ENCODE measurements at places on chromosomes 16 and 17. TPM values are rescaled to one million over a fixed set of nuclear protein-coding genes. Genes with fewer than 3 reads are reported as not detected.

GRCh38 chr17:27764589-27764988, 35.7 kb downstream of the NOS2 start:
- H3K36me3 ChIP-seq, result no peaks in the 10 kb centered on the region
- H3K4me3 ChIP-seq, result no peak overlapping the region
- H3K4me1 ChIP-seq, result no peaks in the 10 kb centered on the region
- DNase-seq, result no peak

- H3K4me1 ChIP-seq, result no peaks in the 10 kb centered on the region
- H3K36me3 ChIP-seq, result no peaks in the 10 kb centered on the region
- no peak overlapping the region for H3K4me3 ChIP-seq
- H3K27ac ChIP-seq, result no peak overlapping the region
- DNase-seq, result no peak
These were observed 2180.1 kb downstream of the TP53TG3F start for GRCh38 chr16:35639233-35640205.

GRCh38 chr16:51497541-51498211, 346.6 kb upstream of the SALL1 start:
- DNase-seq, result no peak
- no peaks in the 10 kb centered on the region for H3K36me3 ChIP-seq
- no peak overlapping the region for H3K4me3 ChIP-seq
- H3K4me1 ChIP-seq, result no peaks in the 10 kb centered on the region

DNA sequence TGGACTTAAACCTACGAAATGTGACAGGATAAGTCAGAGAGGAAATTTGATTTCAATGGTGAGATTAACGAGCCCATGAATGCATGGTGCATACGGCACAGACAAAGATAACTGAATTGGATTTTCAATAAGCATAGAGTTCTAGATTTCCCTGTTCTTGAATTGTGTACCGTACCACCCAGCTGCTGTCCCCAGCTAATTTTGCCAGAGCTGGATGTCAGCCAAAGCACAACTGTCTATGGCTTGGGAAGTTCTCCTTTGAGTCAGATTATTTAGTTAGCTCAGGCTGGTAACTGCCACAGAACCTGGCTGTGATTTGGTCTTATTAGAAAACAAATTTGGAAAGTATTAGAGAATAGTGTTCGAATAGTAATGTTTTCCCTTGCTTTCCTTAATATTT, 143.1 kb downstream of the CDH13 start:
- H3K4me3 ChIP-seq, result no peak overlapping the region
- H3K27me3 ChIP-seq, result no peaks in the 10 kb centered on the region
- no peak overlapping the region for H3K27ac ChIP-seq
- no peaks in the 10 kb centered on the region for H3K36me3 ChIP-seq
- no peak for DNase-seq
- H3K4me1 ChIP-seq, result no peaks in the 10 kb centered on the region

The HOXB2 gene
- total RNA-seq, result 2.7 TPM

DNA sequence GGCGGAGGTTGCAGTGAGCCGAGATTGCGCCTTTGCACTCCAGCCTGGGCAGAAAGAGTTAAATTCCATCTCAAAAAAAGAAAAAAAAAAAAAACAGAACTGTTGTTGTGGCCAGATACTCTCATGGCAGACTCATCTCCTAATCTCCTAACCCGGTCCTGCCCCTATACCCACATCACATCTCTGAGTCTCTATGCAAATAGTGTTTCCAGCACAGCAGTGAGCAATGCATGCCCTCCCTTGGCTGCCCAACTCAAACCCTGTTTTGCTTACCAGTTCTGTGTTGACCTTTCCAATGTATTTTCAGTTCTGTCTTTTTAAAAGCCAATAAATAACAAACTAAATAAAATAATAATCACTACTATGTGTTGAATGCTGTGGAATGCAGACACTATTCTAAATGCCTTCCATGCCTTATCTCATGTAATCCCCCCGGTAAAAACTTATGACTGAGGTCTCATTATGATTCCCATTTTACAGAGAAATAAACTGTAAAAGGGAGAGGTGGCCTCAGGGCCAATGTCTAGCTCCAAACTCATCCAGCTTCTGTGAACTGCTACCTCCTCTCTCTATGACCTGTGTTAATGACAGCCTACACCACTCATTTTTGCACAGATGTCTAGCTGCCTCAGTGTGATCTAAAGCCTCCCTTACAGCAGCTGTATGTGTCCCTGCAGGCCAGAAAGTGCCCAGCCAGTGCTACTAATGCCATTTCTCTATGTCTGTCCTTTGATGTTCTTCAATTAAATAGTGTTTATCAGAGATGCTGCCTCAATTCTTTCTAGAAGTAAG, 289.8 kb downstream of the HS3ST3B1 start:
- H3K4me3 ChIP-seq, result no peak overlapping the region
- no peaks in the 10 kb centered on the region for H3K36me3 ChIP-seq
- no peaks in the 10 kb centered on the region for H3K4me1 ChIP-seq
- no peak for DNase-seq
- no peak overlapping the region for H3K27ac ChIP-seq
- H3K27me3 ChIP-seq, result peaks cover 7% of the 10 kb centered on the region

DNA sequence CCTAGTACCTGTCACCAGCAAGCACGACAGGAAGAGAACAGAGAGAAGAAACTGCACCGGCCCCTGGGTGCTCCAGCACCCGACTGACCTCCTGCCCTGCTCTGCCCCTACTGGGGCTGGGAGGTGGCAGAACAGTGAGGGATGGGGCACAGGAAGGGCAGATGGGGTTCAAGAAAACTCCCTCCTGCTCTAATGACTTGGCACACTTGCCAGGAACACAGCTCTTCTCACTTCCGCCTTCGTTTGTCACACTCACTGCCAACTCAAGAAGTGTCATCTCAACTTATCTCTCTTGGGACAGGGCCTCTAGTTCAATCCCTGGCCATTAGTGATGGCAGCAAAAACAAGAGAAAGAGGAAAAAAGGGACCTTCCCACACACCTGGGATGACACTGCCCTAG, 42.7 kb upstream of the ICAM2 start:
- no peak for DNase-seq
- H3K4me3 ChIP-seq, result no peak overlapping the region
- H3K36me3 ChIP-seq, result peaks cover 12% of the 10 kb centered on the region
- no peak overlapping the region for H3K27ac ChIP-seq
- no peaks in the 10 kb centered on the region for H3K27me3 ChIP-seq

- H3K27me3 ChIP-seq, result no peaks in the 10 kb centered on the region
- H3K27ac ChIP-seq, result no peak overlapping the region
- peaks cover 64% of the 10 kb centered on the region for H3K36me3 ChIP-seq
- no peak overlapping the region for H3K4me3 ChIP-seq
These were observed 4.4 kb downstream of the GPS1 start for GRCh38 chr17:82055965-82056728.

DNA sequence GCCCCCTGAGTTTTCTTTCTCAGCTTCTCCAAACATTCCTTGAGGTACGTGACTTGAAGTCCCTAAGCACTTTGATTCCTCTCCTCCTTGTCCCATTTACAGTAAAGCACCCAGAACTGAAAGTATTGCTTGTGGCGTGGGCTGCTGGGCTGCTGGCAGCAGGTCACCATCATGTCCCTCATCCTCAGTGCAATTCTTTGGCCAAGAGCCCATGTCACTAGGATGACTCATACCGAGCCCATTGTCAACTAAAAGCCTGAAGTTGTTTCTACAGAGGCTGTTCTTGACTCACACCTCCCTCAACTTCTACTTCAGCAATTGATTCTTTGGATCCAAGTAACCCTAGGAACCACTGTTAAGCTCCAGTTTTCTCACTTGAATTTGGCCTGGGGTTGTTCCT, 54.3 kb downstream of the KPNA2 start:
- no peak overlapping the region for H3K4me3 ChIP-seq
- H3K27me3 ChIP-seq, result no peaks in the 10 kb centered on the region
- DNase-seq, result peak; percentile 24
- H3K36me3 ChIP-seq, result no peaks in the 10 kb centered on the region
- H3K4me1 ChIP-seq, result no peaks in the 10 kb centered on the region
- H3K27ac ChIP-seq, result no peak overlapping the region

GRCh38 chr17:56903560-56903959, 10.3 kb downstream of the TRIM25 start:
- H3K36me3 ChIP-seq, result peaks cover 66% of the 10 kb centered on the region
- no peak overlapping the region for H3K27ac ChIP-seq
- no peak overlapping the region for H3K4me3 ChIP-seq
- peaks cover 5% of the 10 kb centered on the region for H3K4me1 ChIP-seq
- no peaks in the 10 kb centered on the region for H3K27me3 ChIP-seq

The CLEC16A gene
- 16.5 TPM for total RNA-seq

The ABCC6 gene
- total RNA-seq, result 0.56 TPM

GRCh38 chr17:10058921-10059683, 139.3 kb downstream of the GAS7 start:
- no peaks in the 10 kb centered on the region for H3K36me3 ChIP-seq
- no peak overlapping the region for H3K27ac ChIP-seq
- H3K4me3 ChIP-seq, result no peak overlapping the region
- DNase-seq, result no peak
- no peaks in the 10 kb centered on the region for H3K4me1 ChIP-seq

- H3K36me3 ChIP-seq, result peaks cover 70% of the 10 kb centered on the region
- H3K4me1 ChIP-seq, result no peaks in the 10 kb centered on the region
- no peak overlapping the region for H3K27ac ChIP-seq
- DNase-seq, result no peak
These were observed 11.5 kb upstream of the TMEM106A start for GRCh38 chr17:43200127-43200526.

The CBFA2T3 gene
- not detected for total RNA-seq

DNA sequence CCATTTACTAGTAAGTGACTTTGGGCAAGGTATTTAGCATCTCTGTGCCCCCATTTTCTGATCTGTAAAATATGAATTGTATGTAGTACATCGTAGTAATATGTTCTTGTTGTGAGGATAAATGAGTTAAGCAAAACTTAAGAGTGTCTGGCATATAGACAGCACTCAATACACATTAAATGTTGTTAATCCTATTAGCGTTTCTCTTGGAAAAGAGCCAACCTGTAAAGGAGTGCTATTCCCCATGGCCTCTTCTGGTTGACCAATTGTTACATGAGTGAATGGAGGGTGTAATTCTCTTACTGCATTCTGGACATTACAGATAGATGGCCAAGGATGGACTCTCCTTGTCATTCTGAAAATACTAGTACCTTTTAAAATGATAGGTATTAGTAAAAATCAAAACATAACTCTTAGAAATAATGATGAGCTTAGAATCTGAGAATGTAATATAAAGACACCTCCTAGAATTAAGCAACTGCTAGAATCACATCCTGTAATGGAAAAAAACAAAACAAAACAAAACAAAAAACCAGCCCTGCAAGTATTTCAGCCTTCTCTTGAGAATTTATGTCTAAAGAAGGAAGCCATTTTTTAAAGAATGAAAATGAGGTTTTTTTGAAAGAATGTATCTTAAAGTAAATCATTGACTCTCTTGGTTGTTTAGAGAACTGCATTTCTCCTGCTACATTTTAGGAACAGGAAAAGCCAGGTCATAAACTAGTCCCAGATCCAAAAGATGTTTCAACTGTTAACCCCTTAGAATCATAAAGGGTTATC, 30.5 kb downstream of the IQCK start:
- H3K27me3 ChIP-seq, result no peaks in the 10 kb centered on the region
- DNase-seq, result no peak
- no peak overlapping the region for H3K27ac ChIP-seq
- no peaks in the 10 kb centered on the region for H3K36me3 ChIP-seq

GRCh38 chr17:18070861-18071340, 16.8 kb upstream of the DRG2 start:
- H3K27me3 ChIP-seq, result peaks cover 7% of the 10 kb centered on the region
- peaks cover 2% of the 10 kb centered on the region for H3K36me3 ChIP-seq
- H3K27ac ChIP-seq, result peak overlapping the region; percentile 36

DNA sequence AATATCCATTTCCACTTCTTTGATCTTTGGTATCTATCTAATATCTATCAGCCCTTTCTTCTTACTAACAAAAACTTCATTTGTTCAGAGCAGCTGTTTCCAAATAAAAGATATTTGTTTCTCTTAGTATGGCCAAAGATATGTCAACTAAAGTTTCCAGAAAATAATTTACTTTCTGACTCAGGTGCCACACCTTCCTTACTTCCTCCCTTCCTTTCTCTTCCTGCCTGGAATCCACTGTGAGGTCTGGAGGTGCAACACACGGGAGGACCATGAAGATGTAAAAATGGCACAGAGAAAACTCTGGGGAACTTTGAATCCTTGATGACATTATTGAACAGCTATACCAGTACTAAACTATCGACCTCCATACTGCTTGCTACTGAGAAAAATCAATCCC, 14.0 kb downstream of the MED13 start:
- no peaks in the 10 kb centered on the region for H3K27me3 ChIP-seq
- H3K4me3 ChIP-seq, result no peak overlapping the region
- H3K4me1 ChIP-seq, result no peaks in the 10 kb centered on the region
- DNase-seq, result no peak

DNA sequence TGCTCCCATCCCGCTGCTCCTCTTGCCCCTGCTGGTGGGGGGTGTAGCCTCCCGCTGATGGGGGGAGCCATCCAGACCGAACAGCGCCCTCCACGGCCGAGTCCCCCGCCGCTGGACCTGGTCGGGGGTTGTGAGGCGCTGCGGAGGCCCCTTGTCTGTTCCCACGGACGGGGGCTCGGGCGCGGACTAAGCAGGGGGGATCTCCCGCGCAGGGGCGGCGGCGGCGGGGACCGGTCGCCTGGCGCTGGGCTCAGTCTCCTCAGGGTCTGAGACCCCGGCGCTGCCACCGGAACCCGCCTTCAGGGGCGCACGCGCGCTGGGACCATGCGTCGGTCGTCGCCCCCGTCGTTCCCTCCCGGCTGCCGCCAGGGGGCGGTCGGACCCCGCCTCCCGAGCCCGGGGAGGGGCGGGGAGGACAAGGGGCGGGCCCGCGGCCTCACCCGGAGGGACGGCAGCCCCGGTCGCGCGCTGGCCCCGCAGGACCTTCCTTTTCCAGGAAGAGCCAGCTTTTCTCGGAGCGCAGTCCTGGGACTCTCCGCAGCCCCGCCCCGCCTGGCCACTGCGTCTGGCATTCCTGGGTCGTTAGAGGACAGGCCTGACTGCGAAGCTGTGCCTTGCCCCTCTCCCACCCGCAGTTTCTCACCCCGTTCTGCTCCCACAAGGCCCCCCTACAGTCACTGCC, 6.3 kb upstream of the IL32 start:
- no peaks in the 10 kb centered on the region for H3K36me3 ChIP-seq
- no peaks in the 10 kb centered on the region for H3K27me3 ChIP-seq
- H3K4me3 ChIP-seq, result peak overlapping the region; percentile 75
- H3K27ac ChIP-seq, result peak overlapping the region; percentile 89
- peak; percentile 81 for DNase-seq

The C16orf95 gene
- total RNA-seq, result 1.9 TPM

DNA sequence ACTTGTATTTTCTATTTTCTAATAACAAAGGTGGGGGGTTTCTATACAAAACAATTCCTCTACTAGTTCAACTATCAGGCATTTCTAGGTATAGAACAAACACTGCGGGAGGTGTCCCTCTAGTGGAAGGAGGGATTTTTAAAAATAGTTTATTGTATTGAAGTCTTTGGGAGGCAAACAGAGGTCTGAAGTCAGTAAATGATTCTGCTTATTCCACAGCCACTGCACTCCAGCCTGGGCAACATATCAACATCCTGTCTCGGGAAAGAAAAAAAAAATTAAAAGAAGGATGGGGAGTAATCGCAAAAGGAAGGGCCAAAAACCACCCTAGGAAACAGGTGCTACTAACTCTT, 648 bp upstream of the ERCC4 start:
- H3K4me1 ChIP-seq, result peaks cover 7% of the 10 kb centered on the region
- peaks cover 2% of the 10 kb centered on the region for H3K36me3 ChIP-seq
- peaks cover 9% of the 10 kb centered on the region for H3K27me3 ChIP-seq
- H3K4me3 ChIP-seq, result no peak overlapping the region
- H3K27ac ChIP-seq, result no peak overlapping the region
- DNase-seq, result peak; percentile 45
